ENCODE measurements at places on chromosomes 1 and 21. TPM values are rescaled to one million over a fixed set of nuclear protein-coding genes. Genes with fewer than 3 reads are reported as not detected.

- DNase-seq: no peak
Observed at GRCh38 chr1:191608367-191608766, 549.9 kb upstream of the RGS18 start.

The FCRL6 gene
- not detected for total RNA-seq

GRCh38 chr1:44801491-44802305 is 1.5 kb downstream of the PLK3 start:
- DNase-seq: no peak

The ADORA1 gene
- total RNA-seq: not detected

The FNDC10 gene
- 0.14 TPM for total RNA-seq

GRCh38 chr1:180614730-180615129 is 17.1 kb upstream of the XPR1 start:
- no peak for DNase-seq
